Naive thymus-derived CD4-positive, alpha-beta T cell (primary cell): ENCODE measurements at places on chromosomes 5 and 9. TPM values are rescaled to one million over a fixed set of nuclear protein-coding genes. Genes with fewer than 3 reads are reported as not detected.

LCN1 gene
- not detected for total RNA-seq

TOR4A gene
- total RNA-seq: 12.2 TPM

SPZ1 gene
- not detected for total RNA-seq

PCDHGA12 gene
- total RNA-seq: not detected

GPX8 gene
- not detected for total RNA-seq

GADD45G gene
- total RNA-seq: 1.1 TPM

PCDHA2 gene
- total RNA-seq: not detected in 2 replicates

TLR4 gene
- 28.1 TPM for total RNA-seq

SOX30 gene
- total RNA-seq: not detected
